ACHN (cell line): ENCODE measurements at places on chromosomes 7 and 10.
A peak's percentile ranks its signal among the peaks of the same experiment; 100 is the strongest.

- peak; percentile 74 for DNase-seq
These were observed 27.9 kb downstream of the GTF2IRD1 start for GRCh38 chr7:74481458-74482196.

GRCh38 chr10:112510384-112510783 lies 63.4 kb downstream of the VTI1A start:
- no peak for DNase-seq

DNA sequence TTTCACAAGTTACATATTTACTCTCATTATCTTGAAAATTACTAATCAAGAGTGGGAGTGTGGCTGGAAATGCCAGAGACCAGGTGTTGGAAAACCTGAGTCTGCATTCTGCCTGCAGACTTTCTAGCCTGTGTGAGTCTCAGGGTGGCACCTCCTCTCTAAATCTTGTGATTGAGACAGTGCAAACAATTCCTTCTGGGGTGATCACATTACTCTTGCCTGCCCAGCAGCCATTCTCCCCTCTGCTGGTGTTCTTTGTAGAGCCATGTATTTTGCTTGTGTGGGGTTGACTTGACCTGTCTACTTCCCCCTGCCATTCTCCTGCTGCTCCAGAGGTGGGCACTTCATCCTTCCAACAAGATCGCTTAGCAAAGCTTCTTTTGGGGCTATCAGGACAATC lies 101.1 kb downstream of the RAPGEF5 start:
- DNase-seq, result no peak

- peak; percentile 98 for DNase-seq
These were observed 21.3 kb downstream of the MDH2 start for GRCh38 chr7:76069238-76069638.

DNA sequence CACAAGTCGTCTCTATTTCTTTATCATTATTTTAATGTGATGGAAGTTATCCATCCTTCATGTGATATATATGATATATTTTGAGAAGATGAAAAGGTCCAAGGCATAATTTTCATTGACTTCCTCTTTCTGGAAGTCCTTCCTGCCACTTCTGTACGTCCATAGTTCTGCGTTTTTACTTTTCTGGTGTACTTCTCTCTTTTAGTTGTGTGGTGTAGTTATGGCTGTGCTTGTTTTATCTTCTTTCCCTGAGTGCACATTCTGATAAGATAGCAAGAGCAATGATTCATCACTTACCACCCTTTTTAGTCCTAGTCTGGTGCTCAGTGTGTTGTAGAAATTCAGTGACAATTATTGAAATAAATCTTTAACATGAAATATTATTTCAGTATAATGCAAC lies 231.3 kb upstream of the FERD3L start:
- DNase-seq, result no peak

DNA sequence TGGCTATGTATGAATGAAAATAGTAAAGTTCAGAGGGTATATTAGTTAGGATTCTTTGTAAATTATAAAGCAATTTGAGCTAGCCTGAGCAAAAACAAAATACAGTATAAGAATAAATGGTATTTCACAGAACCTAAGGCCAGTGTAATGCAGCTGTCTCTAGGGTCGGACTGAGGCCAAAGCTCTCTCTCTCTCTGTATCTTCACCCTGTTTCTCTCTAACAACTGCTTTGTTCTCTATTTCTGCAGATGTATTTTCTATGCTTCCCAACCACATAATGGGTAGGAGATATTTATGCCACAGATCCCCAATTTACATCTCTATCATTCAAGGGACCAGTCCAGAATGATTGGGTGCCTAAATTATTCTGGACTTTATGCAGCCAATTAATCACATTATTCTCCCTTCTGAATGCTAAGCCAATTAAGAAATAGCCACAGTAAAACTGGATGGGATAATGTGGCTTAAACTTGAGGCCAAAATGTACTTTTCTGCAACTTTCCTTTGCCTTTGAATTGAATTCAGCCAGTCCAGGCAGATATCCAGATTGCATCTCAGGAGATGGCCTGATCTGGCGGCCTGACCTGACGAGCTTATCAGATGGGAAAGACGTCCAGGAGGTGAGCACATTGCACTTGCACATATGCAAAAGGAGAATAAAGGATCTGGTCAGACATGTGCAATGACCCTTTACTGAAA lies 24.6 kb upstream of the IMMP2L start:
- no peak for DNase-seq
